Stimulated activated CD8-positive, alpha-beta memory T cell treated with anti-CD3 and anti-CD28 coated beads, Interleukin-7, amount 100 ng/mL, for 48 hours (primary cell): ENCODE measurements at places on chromosomes 12 and 14.

DNA sequence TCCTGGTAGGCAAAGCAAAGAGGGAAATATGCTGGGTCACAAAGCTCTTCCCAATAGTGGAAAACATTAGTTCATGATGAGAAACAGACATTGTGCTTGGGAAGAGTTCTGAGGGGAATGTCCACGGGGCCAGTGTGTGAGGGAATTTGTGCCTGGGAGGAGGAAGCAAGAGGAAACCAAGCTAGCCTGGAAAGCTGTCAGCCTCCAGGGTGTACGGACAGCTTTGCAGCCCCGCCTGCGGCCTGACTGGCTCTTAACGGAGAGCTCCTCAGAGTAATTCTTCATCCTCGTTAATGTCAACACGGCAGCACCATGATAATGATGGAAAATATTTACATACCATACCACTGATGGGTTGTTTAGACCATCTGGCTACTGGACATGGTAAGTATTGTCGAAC lies 32.4 kb downstream of the PITPNM2 start:
- no peak for DNase-seq

- no peak for DNase-seq
Observed at GRCh38 chr12:28026701-28027100, 54.2 kb upstream of the PTHLH start.

- no peak for DNase-seq
Observed at GRCh38 chr12:18576648-18577047, 161.2 kb downstream of the PLCZ1 start.

DNA sequence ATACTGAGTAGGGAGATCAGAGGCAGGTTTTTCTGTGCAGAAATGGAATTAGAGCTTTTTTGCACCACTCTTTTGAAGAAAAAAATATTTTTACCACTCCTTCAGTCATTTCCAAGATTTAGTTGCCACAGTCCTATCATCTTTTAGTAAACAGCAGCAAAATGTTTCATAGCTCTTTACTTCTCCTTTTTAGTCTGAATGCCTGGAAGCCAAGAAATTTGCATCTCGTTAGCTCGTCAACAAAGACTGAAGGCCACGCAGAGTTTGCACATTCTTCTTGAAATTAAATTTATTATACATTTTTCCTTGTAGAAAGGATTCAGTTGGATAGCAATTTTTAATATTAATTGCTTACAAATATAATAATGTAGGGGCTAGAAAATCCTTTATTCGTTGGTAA lies 544.5 kb upstream of the ATP2B1 start:
- no peak for DNase-seq

DNA sequence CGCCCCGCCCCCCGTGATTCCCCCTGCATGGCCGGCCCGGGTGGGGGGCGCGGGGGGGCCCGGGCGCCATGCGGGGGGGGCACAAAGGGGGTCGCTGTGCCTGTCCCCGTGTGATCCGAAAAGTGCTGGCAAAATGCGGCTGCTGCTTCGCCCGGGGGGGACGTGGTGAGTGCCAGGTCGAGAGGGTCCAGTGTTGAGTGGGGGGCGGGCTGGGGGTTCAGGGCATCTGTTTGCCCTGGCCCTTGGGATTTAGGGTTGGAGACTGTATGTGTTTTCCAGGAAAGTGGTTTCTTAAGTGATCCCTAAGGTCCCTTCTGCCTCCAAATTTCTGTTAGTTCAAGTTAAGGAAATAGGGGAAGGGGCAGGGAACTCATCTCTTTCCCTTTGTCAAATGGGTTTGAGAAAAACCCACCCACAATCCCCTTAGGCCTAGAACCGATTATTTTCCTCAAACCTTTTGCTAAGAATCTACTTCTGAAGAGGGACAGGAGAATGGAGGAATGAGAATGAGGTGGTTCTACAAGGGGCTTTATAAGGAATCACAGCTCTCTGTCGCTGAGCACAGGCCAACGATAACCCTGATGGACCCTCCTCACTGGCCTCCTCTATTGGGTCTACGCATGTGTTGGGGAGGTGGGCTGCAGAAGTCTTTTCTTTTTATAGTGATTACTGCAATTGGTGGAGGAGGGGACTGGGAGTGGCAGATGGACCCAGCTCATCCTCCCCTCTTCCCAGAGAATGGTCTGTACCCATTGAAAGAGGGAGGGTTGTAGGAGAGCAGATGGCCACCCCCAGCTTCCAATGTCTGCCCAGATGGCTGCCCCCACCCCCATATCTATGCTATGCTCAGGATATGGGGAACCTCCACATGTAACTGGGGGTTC lies 834 bp downstream of the ARHGEF25 start:
- no peak for DNase-seq

GRCh38 chr12:92493816-92494215 lies 209.0 kb upstream of the PLEKHG7 start:
- DNase-seq: no peak

DNA sequence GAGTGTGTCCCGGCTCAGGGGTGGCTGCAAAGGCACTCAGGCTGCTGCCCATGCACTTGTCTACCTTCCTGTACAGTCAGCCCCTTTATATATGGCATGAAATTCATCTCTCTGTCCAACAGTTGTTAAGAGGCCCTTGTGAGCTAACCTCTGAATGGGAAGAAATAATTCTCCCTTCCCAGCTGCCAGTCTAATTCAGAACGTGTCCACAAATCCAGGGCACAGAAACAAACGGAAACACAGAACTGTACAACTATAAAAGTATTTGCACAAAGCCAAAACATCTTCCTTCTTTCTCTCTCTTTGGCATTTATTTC lies 849 bp downstream of the KRT5 start:
- no peak for DNase-seq
